ENCODE measurements at places on chromosomes 13 and 19.

DNA sequence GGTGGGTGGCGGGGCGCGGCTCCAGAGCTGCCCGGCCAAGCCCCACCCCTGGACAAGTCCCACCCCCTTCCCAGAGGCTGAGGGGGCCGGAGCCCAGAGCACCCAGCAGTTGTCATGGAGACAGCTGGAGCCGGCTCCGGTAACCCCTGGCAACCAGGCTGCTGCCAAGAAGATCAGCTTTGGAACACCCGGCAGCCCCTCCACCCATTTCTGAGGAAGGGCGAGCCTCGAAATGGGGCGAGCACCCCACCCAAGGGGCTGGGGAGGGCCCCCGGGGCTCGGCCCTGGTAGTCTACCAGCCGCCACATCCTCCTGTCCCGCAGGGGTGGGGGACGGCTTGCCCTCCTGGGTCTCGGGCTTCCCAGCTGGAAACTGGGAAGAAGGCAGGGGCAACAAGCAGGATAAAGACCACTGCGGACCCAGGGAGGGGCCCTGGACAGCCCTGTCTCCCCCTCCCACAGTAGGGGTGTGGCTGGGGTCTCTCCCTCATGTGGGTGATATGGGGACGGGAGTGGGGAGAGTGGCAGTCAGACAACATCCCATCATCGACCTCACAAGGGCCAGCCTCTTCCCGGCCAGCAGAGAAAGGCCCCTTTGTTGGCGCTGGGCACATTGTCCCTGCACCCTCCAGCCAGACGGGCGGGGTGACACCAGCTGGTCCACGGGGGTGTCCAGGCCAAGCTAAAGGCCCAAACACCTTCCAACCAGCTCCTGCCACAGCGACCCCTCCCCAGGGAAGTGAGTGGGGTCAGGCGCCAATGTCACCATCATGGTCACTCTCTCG lies 1.5 kb downstream of the CERS1 start:
- no peak for DNase-seq

- no peak for DNase-seq
These were observed 86.7 kb downstream of the ZAR1L start for GRCh38 chr13:32228330-32229041.

- DNase-seq = peak; percentile 13
These were observed at the start of gene DOCK6 for GRCh38 chr19:11261971-11262839. TSS of gene DOCK6 (minus strand) at chr19:11262524. CDS start at chr19:11262440, 84 bp downstream.

DNA sequence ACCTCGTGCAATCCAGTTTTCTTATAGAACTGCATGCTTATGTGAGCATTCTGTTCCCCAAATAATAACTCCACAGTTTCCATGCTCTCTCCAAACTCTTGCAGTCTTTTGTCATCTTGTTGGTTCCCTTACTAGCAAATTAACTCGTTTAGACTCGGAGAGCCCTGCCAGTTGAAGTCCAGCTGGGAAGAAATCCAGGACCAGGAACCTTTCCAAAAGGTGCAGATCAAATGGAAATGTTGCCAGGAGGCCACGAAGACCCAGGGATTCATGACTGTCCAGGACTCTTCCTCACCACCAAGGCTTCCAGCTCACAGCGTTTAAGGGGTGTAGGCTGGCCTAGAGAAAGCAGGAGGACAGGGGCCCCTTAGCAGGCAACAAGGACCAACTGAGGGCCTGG lies 2.1 kb upstream of the TDRD12 start:
- no peak for DNase-seq

GRCh38 chr13:51764184-51765141 lies 39.5 kb downstream of the DHRS12 start:
- DNase-seq = peak; percentile 76

GRCh38 chr13:104530741-104531140 lies 1464.5 kb upstream of the SLC10A2 start:
- no peak for DNase-seq

GRCh38 chr19:2648528-2648937 lies 54.0 kb downstream of the GNG7 start:
- DNase-seq = peak; percentile 79

DNA sequence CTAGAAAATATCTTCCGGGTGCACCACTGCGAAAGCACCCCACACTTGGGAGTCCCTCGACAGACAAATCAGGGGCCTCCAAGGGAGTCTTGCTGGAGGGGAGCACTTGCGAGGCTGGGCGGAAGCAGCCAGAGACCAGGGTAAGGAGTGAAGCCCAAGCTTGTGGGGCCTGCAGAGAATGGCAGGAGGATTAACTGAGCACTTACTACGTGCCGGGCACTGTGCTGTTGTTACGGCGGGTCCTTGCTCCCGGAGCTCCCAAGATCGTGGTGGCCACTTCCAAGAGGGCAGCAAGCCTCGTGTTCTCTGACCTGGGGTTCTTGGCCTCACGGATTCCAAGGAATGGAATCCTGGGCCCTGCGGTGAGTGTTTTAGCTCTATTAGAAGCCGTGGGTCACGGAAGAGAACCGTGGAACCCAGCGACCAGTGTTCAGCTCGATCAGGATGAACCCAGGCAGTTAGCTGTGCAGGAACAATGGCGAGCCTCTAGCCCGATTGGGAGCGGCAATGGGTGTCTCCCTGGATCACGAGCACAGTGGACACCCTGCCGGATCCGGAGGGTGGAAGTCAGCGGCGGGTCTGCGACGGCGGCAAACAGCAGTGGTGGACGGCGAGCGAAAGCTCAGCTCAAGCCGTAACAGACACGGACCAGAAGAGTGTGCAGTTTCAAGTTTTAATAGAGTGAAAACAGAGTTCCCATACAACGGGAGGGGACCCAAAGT lies 9.6 kb downstream of the TTYH1 start:
- DNase-seq = no peak

- peak; percentile 65 for DNase-seq
These were observed 2.2 kb upstream of the PLEKHG2 start for GRCh38 chr19:39410017-39410830.

- DNase-seq = no peak
These were observed 4.4 kb downstream of the TNFRSF19 start for GRCh38 chr13:23574421-23575145.

DNA sequence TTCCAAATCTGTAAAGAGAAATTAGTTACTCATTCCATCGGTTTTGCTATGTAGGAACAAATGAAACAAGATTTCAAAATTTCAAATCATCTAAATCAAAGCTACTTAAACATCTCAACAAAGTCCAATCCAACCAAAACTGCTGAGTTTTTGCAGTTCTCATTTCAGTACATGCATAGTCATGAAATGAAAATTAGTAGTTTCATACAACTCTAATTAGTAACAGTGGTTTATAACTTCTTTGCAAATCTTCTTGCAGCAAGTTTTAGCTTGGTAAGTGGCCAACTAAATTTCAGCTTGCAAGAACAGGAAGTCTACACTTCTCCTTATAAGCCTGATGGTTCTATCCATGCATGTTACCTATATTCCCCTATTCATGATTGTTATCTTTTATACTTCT lies 75.6 kb downstream of the SPRY2 start:
- no peak for DNase-seq
